K562 (cell line): ENCODE measurements at places on chromosomes 11 and 22. TPM values are rescaled to one million over a fixed set of nuclear protein-coding genes. Genes with fewer than 3 reads are reported as not detected.

MAPK8IP2 gene
- 0.29 and 0.47 TPM in 2 replicates for total RNA-seq

SHANK2 gene
- 0.07 and 0.22 TPM in 2 replicates for total RNA-seq

BACE1-AS gene
- 4.7 and 5.9 TPM in 2 replicates for total RNA-seq

CEND1 gene
- total RNA-seq = 0.16 and 0.63 TPM in 2 replicates

NCF4 gene
- 0.18 and 0.56 TPM in 2 replicates for total RNA-seq

ELF5 gene
- not detected in 2 replicates for total RNA-seq

APOBEC3H gene
- not detected in 2 replicates for total RNA-seq
